ENCODE measurements at places on chromosomes 12 and 14.

DNA sequence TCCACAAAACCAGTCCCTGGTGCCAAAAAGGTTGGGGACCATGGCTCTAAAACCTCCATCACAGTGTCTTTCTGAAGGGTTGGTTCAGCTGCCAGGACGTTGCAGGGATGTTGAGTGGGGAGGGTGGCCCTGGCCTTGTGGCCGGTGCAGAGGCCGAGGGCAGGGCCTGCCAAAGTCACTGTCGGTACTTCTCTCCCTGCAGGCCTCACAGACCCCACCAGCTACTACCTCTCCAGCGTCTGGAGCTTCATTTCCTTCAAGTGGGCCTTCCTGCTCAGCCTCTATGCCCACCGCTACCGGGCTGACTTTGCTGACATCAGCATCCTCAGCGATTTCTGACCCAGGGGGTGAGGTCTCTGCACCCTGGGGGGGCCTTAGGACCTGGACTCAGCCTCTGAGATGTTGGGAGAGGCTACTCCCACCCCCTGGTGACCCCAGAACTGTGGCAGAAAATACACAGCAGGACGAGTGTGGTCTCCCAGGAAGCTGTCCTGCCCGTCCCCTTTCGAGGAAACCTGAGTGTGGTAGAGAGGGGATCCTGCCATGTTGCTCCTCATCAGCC lies 7.0 kb downstream of the SLC48A1 start:
- DNase-seq = no peak

DNA sequence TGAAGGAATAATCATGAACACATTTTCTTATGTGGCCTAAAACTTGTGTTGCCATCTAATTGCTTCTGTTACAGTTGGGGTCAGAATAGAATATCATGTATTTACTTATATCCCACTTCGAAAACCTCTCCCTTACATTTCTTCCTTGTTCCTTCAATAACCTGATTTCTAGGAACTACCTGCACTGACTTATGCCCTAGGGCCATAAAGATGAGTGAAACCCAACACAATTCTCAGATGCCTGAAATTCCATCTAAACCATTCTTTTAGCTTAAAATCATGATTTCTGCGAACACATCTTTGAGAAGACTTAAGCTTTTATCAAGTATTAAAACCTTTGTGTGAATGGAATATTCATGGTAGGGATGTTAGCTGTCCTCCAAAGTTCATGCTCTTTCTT lies 142.7 kb downstream of the SNAPC1 start:
- DNase-seq = no peak

GRCh38 chr12:53244337-53244736 lies 12.3 kb upstream of the RARG start:
- peak; percentile 56 for DNase-seq

DNA sequence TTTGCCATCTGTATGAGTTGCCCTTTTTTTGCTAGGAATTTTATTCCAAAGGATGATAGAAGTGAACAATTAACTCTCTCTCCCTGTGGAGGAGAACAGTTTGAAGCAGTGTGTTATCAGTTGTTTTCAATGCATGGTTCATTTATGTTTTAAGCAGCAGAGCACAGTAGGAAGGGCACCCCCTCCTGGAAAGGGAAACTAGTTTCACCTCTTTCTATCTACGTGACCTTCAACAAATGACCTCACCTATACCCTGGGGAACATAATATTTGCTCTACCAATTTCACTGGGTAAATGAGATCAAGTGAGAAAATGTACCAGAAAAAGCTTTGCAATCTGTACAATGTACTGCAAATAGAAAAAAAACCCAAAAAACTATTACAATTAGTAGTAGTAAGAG lies 5.4 kb upstream of the DCP1B start:
- no peak for DNase-seq

DNA sequence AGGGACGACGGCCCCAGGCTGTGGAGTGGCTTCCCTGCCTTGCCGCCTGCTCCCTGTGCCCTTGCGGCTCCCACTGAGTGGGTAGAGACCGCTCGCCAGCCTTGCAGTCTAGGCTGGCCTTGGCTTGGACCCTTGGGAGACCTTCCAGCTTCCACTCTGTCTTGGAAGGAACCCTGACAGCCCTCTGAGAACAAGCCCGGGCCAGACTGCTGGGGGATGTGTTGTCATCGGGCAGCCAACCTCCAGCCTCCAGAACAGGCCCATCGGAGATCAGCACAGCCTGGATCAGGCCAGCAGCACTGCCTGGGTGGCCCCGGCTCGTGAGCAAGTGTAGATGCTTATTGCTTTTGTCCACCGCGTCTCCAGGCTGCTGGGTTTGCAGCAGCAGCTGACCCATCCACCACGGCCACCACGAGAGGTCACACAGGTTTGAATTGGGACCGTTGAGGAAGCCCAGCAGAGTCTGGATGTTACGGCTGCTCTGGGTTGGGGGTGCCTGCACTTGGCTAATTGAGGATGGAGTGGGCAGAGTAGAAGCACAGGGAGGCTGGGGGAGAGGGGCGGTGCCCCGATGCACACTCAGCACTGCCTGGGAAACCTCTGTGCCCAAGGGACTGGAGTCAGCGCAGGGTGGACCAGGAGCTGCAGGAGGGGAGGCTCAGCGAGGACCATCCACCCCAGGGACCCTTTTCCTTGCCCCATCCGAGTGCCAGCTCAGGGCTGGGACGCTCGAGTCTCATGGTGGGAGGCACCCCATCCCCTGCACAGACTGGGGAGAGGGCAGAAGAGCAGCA lies 55.5 kb downstream of the NOC4L start:
- DNase-seq = no peak

Data from SK-N-DZ (cell line).